ENCODE measurements at places on chromosomes 11 and 22. TPM values are rescaled to one million over a fixed set of nuclear protein-coding genes. Genes with fewer than 3 reads are reported as not detected.

Gene MRGPRX4
- total RNA-seq: not detected

Gene ADM
- total RNA-seq: 127 TPM

Gene KCNQ1
- total RNA-seq: 6.9 TPM

Gene CYTH4
- total RNA-seq: under 0.01 TPM

Gene IFITM10
- total RNA-seq: 1.2 TPM

Gene WNT11
- total RNA-seq: 0.21 TPM

Gene POLDIP3
- total RNA-seq: 21.5 TPM

Gene CRYBA4
- not detected for total RNA-seq

Gene SERPIND1
- not detected for total RNA-seq

Gene MISFA
- total RNA-seq: not detected

Gene TLCD5
- total RNA-seq: 1.4 TPM

Gene SLC7A4
- total RNA-seq: 0.68 TPM

Gene HEPN1
- total RNA-seq: not detected

Gene ZBTB16
- total RNA-seq: under 0.01 TPM

Gene TYR
- not detected for total RNA-seq

Gene OR8H1
- not detected for total RNA-seq

Gene INPP5J
- 0.34 TPM for total RNA-seq

Gene OR8U1
- total RNA-seq: not detected

Gene MUC6
- total RNA-seq: not detected

Gene MYO18B
- under 0.01 TPM for total RNA-seq

Gene OR52N4
- total RNA-seq: not detected

Gene SCGB1C1
- not detected for total RNA-seq

Gene ZBTB44
- 29.7 TPM for total RNA-seq

Gene JOSD1
- total RNA-seq: 93.3 TPM

Gene TMEM121B
- total RNA-seq: not detected

Gene ZP1
- not detected for total RNA-seq

Gene MYOD1
- total RNA-seq: not detected

Gene SYCE3
- total RNA-seq: not detected

Gene CCDC157
- total RNA-seq: 0.34 TPM

Gene HOATZ
- not detected for total RNA-seq

Gene SORL1
- 31.8 TPM for total RNA-seq

Gene CADM1
- 5.1 TPM for total RNA-seq

Gene NTM
- total RNA-seq: 3.5 TPM

Gene NPTXR
- total RNA-seq: under 0.01 TPM

Gene CD3G
- not detected for total RNA-seq

Gene TSGA10IP
- not detected for total RNA-seq

Gene OR10D3
- total RNA-seq: not detected

Gene POU2AF3
- 0.36 TPM for total RNA-seq

Gene PAAF1
- total RNA-seq: 12.6 TPM

Gene ART1
- total RNA-seq: not detected

Gene LARGE1
- 2.1 TPM for total RNA-seq

Gene NRGN
- not detected for total RNA-seq

Gene SEZ6L
- not detected for total RNA-seq

Gene OR2AG2
- total RNA-seq: under 0.01 TPM

Gene EXPH5
- 27.4 TPM for total RNA-seq

Gene NPAT
- 9.6 TPM for total RNA-seq

Gene TRIOBP
- total RNA-seq: 70.3 TPM

Gene ARRB1
- total RNA-seq: under 0.01 TPM

Gene GAL3ST1
- 0.07 TPM for total RNA-seq

Gene PATE2
- total RNA-seq: not detected

Gene TRPM5
- total RNA-seq: not detected

Gene GPR83
- 0.07 TPM for total RNA-seq

Gene CCDC73
- total RNA-seq: under 0.01 TPM

Measured in nasal cavity respiratory epithelium epithelial cell of viscerocranial mucosa (primary cell).